ENCODE measurements at places on chromosomes 3 and 15. TPM values are rescaled to one million over a fixed set of nuclear protein-coding genes. Genes with fewer than 3 reads are reported as not detected.

SLMAP gene
- 17.4 TPM for total RNA-seq

PIF1 gene
- 13.4 TPM for total RNA-seq

CCNB2 gene
- total RNA-seq, result 91.9 TPM

LNP1 gene
- total RNA-seq, result 0.80 TPM

RGMA gene
- total RNA-seq, result 0.49 TPM

GRIP2 gene
- 1.3 TPM for total RNA-seq

HRG gene
- not detected for total RNA-seq

PTH1R gene
- total RNA-seq, result 0.72 TPM

SNTN gene
- not detected for total RNA-seq

SIDT1 gene
- total RNA-seq, result 0.32 TPM

IL5RA gene
- total RNA-seq, result not detected

ZPLD1 gene
- total RNA-seq, result not detected

TM4SF1 gene
- total RNA-seq, result 1,031 TPM

NUDT16 gene
- total RNA-seq, result 10.7 TPM

CDHR4 gene
- 0.12 TPM for total RNA-seq

VEPH1 gene
- 0.53 TPM for total RNA-seq

PATL2 gene
- 0.14 TPM for total RNA-seq

TADA3 gene
- total RNA-seq, result 61.5 TPM

USP19 gene
- total RNA-seq, result 20.5 TPM

PEX11A gene
- 8.0 TPM for total RNA-seq

SNRK gene
- 4.1 TPM for total RNA-seq

SPATA16 gene
- not detected for total RNA-seq

NPAP1 gene
- total RNA-seq, result not detected

GOLGA8O gene
- total RNA-seq, result 0.28 TPM

GPR160 gene
- total RNA-seq, result 2.1 TPM

ACVR2B gene
- total RNA-seq, result 2.6 TPM

GNB5 gene
- 57.2 TPM for total RNA-seq

SUSD5 gene
- 3.7 TPM for total RNA-seq

EXD1 gene
- 0.14 TPM for total RNA-seq

CCDC51 gene
- total RNA-seq, result 27.5 TPM

BSN gene
- 0.16 TPM for total RNA-seq

LRRC34 gene
- not detected for total RNA-seq

SPATA12 gene
- total RNA-seq, result 0.29 TPM

STRIT1 gene
- total RNA-seq, result not detected

ARL14 gene
- total RNA-seq, result 0.35 TPM

ONECUT1 gene
- 0.27 TPM for total RNA-seq

CHRD gene
- 0.11 TPM for total RNA-seq

GOLGA8S gene
- total RNA-seq, result 0.14 TPM

CACNA1D gene
- 0.55 TPM for total RNA-seq

MUC4 gene
- total RNA-seq, result 0.03 TPM

PLCB2 gene
- total RNA-seq, result 0.97 TPM

SKOR1 gene
- total RNA-seq, result not detected

AADACL2 gene
- not detected for total RNA-seq

SAMMSON gene
- total RNA-seq, result not detected

ARID3B gene
- total RNA-seq, result 2.8 TPM

OXSM gene
- 17.0 TPM for total RNA-seq

SH2D7 gene
- total RNA-seq, result not detected

CPLX3 gene
- total RNA-seq, result not detected

FOXL2NB gene
- 1.0 TPM for total RNA-seq

SAMD7 gene
- not detected for total RNA-seq

BUB1B gene
- total RNA-seq, result 23.2 TPM

Data from A549 treated with AZD2906 at 1 μM for 4 hours (cell line).